ENCODE measurements at places on chromosomes 3 and 15. TPM values are rescaled to one million over a fixed set of nuclear protein-coding genes. Genes with fewer than 3 reads are reported as not detected.

Gene MEIS2
- 43.7 TPM for total RNA-seq

- H3K27ac ChIP-seq, result no peak overlapping the region
- DNase-seq, result no peak
- no peaks in the 10 kb centered on the region for H3K36me3 ChIP-seq
- no peaks in the 10 kb centered on the region for H3K27me3 ChIP-seq
- H3K4me3 ChIP-seq, result no peak overlapping the region
- H3K4me1 ChIP-seq, result no peaks in the 10 kb centered on the region
These were observed 326.9 kb upstream of the NECTIN3 start for GRCh38 chr3:110744723-110745122.

Gene FSTL1
- 98.6 TPM for total RNA-seq

- DNase-seq, result no peak
- no peak overlapping the region for H3K4me3 ChIP-seq
- H3K27ac ChIP-seq, result no peak overlapping the region
- H3K36me3 ChIP-seq, result no peaks in the 10 kb centered on the region
- no peaks in the 10 kb centered on the region for H3K4me1 ChIP-seq
- H3K27me3 ChIP-seq, result no peaks in the 10 kb centered on the region
These were observed 61.3 kb downstream of the PRTG start for GRCh38 chr15:55681631-55682030.

DNA sequence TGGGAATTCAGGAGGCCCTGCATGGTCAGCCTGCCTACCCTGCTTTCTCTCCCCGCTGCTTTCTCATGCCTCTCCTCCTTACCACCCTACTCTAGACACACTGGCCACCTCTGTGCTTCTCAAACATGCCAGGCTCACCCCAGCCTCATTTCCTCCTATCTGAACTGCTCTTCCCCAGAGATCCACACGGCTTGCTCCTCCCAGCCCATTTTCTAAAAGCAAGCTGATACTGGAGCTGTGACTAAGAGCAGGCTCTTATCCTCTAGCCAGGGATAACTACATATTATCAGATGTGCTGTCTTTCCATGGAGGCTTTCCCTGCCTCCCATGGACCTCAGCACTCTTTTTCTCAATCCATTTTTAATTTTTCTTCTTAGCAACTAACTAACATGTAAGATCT is 85.9 kb downstream of the BOC start:
- no peaks in the 10 kb centered on the region for H3K27me3 ChIP-seq
- no peak overlapping the region for H3K27ac ChIP-seq
- H3K4me3 ChIP-seq, result no peak overlapping the region
- no peaks in the 10 kb centered on the region for H3K36me3 ChIP-seq

All from ovary (tissue), 10 donors.